Ascending aorta (tissue), 2 donors: ENCODE measurements at places on chromosomes 3 and 15.
A peak's percentile ranks its signal among the peaks of the same experiment; 100 is the strongest.

DNA sequence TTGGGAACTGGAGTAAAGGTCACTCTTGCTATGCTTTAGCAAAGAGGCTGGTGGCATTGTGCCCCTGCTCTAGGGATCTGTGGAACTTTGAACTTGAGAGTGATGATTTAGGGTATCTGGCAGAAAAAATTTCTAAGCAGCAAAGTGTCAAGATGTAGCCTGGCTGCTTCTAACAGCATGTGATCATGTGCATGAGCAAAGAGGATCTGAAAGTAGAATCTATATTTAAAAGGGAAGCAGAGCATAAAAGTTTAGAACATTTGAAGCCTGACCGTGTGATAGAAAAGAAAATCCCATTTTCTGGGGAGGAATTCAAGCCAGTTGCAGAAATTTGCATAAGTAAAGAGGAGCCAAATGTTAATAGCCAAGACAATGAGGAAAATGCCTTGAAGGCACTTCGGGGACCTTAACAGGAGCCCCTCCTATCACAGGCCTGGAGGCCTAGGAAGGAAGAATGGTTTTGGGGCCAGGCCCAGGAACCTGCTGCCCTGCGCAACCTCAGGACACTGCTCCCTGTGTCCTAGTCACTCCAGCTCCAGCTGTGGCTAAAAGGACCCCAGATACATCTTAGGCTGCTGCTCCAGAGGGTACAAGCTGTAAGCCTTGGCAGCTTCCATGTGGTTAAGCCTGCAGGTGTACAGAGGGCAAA is 212.2 kb upstream of the LINGO1 start:
- no peak for DNase-seq
- no peak overlapping the region for H3K4me3 ChIP-seq
- H3K27ac ChIP-seq: no peak overlapping the region

- no peaks in the 10 kb centered on the region for H3K27me3 ChIP-seq
- no peak for DNase-seq
- H3K36me3 ChIP-seq: no peaks in the 10 kb centered on the region
- H3K4me1 ChIP-seq: peaks cover 2% of the 10 kb centered on the region
- H3K4me3 ChIP-seq: no peak overlapping the region
These were observed 80.2 kb downstream of the ABI3BP start for GRCh38 chr3:100912976-100913545.

GRCh38 chr3:170502297-170502696 is 83.6 kb downstream of the SLC7A14 start:
- H3K27me3 ChIP-seq: no peaks in the 10 kb centered on the region
- DNase-seq: no peak
- H3K4me3 ChIP-seq: no peak overlapping the region
- no peak overlapping the region for H3K27ac ChIP-seq
- H3K36me3 ChIP-seq: no peaks in the 10 kb centered on the region

DNA sequence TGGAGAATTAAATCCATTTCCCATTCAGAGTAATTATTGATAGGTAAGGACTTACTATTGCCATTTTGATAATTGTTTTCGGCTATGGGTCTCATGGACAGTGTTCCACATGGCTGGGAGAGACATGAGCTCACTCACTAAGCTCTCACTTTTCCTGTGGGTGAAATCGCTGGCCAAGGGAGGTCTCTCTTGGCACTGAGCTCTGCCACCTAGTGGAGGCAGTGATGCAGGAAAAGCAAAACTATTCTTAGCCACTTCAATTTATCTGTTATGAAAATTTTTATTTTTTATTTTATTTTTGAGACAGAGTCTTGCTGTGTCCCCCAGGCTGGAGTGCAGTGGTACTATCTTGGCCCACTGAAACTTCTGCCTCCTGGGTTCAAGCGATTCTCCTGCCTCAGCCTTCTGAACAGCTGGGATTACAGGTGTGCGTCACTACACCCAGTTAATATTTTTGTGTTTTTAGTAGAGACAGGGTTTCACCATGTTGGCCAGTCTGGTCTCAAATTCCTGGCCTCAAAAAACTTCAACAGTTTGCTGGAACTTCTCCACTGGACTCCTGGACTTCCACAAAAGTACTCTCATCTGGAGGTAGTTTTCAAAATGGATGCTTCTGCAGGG is 4.7 kb upstream of the RNF13 start:
- H3K4me1 ChIP-seq: peaks cover 8% of the 10 kb centered on the region
- no peaks in the 10 kb centered on the region for H3K36me3 ChIP-seq
- H3K27ac ChIP-seq: no peak overlapping the region
- DNase-seq: peak; percentile 19

DNA sequence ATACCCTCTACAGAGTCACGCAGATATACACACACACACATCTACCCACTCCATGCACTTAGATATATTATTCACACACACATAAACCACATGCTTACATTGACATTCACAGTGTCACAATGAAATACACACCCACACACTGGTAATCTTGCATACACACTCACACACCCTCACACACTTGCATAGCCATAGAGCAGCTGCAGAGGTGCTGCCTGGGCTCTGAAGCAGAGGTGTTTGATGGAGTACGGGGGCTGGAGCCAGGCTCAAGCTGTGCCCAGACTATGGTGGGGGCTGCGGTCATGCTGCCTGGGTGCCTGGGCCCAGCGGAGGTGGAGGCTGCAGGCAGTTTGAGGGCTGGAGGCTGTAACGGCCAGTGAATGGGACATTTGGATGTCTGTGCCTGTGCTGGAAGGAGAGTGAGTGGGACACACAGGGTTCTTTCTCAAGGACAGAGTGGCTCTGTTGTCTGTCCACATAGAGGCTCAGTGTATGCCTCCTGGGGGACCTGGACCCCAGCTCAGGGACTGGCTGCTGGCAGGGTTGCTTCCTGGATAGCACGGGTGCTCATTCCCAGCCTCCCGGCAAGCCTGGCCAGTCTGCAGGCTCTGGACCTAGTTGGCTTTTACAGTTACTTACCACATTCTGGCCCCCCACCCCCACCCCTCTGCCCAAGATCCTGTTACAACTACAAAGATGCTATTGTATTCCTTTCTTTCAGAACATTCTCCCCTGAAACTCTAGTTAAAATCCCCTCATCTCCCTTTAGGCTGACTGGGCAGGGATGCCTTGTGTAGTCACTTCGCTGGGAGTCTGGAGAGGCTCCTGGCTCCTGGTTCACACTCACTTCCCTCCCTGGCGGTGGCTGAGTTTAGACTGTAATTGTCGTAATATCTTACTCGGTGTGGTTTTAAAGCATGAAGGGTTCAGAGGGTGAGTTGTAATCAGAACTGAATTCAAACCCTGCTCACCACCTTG is 12.5 kb downstream of the GASK1A start:
- H3K4me3 ChIP-seq: no peak overlapping the region
- no peak overlapping the region for H3K27ac ChIP-seq
- no peaks in the 10 kb centered on the region for H3K27me3 ChIP-seq

- H3K27me3 ChIP-seq: no peaks in the 10 kb centered on the region
- H3K4me3 ChIP-seq: no peak overlapping the region
- H3K27ac ChIP-seq: no peak overlapping the region
- no peaks in the 10 kb centered on the region for H3K4me1 ChIP-seq
- DNase-seq: no peak
- H3K36me3 ChIP-seq: no peaks in the 10 kb centered on the region
These were observed 8.2 kb upstream of the VGLL4 start for GRCh38 chr3:11651900-11652299.

- H3K36me3 ChIP-seq: peaks cover 12% of the 10 kb centered on the region
- DNase-seq: no peak
- peaks cover 25% of the 10 kb centered on the region for H3K4me1 ChIP-seq
- peak overlapping the region; percentile 95 for H3K27ac ChIP-seq
These were observed 1.1 kb downstream of the EIF4G1 start for GRCh38 chr3:184315543-184315867.

DNA sequence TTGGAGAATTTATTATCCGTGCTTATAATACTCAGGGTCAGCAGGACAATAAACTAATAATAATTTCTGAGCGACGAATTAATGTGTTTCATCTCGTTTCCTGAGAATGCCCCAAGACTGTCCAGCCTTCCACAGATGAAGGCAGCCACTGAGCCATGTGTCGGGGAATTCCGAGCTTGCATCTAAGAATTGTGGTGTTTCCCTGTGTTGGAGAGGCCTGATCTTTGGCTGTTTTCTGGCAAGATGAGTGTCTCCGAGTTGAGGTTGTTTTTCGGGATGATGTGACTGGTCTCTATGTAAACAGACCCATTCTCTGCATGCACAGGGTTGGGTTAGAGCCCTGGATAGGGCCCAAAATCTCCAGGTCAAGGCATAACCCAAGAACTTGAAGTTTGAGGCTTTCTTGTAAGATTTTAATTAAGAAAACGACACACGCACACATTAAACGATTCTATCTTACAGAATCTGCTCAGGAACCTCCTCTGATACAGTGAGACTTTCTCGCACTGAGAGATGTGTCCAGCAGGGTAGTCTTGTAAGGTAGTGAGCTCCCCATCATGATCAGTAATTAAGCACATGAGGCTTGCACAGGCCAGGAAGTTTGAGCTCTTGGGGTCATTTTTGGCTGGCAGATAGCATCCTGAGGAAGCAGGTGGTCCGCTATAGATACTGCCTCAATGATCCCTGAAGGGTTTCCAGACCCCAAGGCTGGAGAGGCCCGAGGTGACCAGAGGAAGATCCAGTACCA is 14.4 kb downstream of the FGD5 start:
- H3K27ac ChIP-seq: no peak overlapping the region
- H3K27me3 ChIP-seq: no peaks in the 10 kb centered on the region
- no peaks in the 10 kb centered on the region for H3K36me3 ChIP-seq
- H3K4me1 ChIP-seq: no peaks in the 10 kb centered on the region
- H3K4me3 ChIP-seq: no peak overlapping the region
- no peak for DNase-seq

GRCh38 chr15:20645956-20646355 is 104.4 kb upstream of the GOLGA6L6 start:
- DNase-seq: peak; percentile 54
- H3K27me3 ChIP-seq: no peaks in the 10 kb centered on the region
- no peaks in the 10 kb centered on the region for H3K4me1 ChIP-seq
- H3K4me3 ChIP-seq: no peak overlapping the region
- H3K36me3 ChIP-seq: no peaks in the 10 kb centered on the region
- H3K27ac ChIP-seq: no peak overlapping the region

- peak; percentile 73 for DNase-seq
- peaks cover 34% of the 10 kb centered on the region for H3K4me1 ChIP-seq
- no peak overlapping the region for H3K4me3 ChIP-seq
- H3K27ac ChIP-seq: peak overlapping the region; percentile 87
- H3K27me3 ChIP-seq: no peaks in the 10 kb centered on the region
These were observed 27.7 kb downstream of the CRTC3 start for GRCh38 chr15:90557186-90558084.

- H3K36me3 ChIP-seq: no peaks in the 10 kb centered on the region
- no peak overlapping the region for H3K4me3 ChIP-seq
- no peaks in the 10 kb centered on the region for H3K4me1 ChIP-seq
- H3K27me3 ChIP-seq: no peaks in the 10 kb centered on the region
- peak overlapping the region; percentile 74 for H3K27ac ChIP-seq
These were observed 34.1 kb downstream of the ZNF710 start for GRCh38 chr15:90035095-90035839.

DNA sequence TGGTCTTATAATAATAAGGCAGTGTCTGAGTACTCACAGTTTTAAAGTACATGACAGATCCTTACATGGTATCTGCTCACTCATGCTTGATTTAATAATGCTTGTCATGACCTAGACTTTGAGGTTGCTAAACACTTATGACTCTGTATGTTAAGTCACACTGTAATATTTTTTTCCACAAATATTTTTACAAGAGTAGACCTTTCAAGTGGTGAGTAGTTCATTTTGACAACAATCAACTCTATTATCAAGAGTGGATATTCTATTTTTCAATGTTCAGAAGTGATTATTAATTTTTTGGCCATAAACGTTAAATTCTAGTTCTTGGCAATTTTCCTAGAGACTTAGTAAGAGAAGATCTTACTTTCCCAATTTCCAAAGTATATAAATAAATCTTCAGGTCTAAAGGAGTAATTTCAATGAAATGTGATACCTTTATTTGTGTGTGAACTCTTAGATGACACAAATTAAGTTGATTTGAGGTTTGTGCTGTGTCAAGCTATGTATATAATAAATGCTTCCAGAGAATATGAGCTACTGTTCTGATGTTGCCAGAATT is 104.5 kb downstream of the NLGN1 start:
- H3K4me3 ChIP-seq: no peak overlapping the region
- no peaks in the 10 kb centered on the region for H3K4me1 ChIP-seq
- DNase-seq: no peak
- H3K27ac ChIP-seq: no peak overlapping the region
- H3K36me3 ChIP-seq: no peaks in the 10 kb centered on the region

GRCh38 chr3:141426404-141427034 is 58.2 kb downstream of the ZBTB38 start:
- H3K4me3 ChIP-seq: no peak overlapping the region
- no peaks in the 10 kb centered on the region for H3K27me3 ChIP-seq
- H3K4me1 ChIP-seq: peaks cover 12% of the 10 kb centered on the region
- peaks cover 13% of the 10 kb centered on the region for H3K36me3 ChIP-seq

GRCh38 chr15:66698318-66698961 is 3.6 kb upstream of the SMAD6 start:
- H3K36me3 ChIP-seq: no peaks in the 10 kb centered on the region
- peak overlapping the region; percentile 24 for H3K27ac ChIP-seq
- no peaks in the 10 kb centered on the region for H3K4me1 ChIP-seq
- H3K4me3 ChIP-seq: no peak overlapping the region
- DNase-seq: no peak

DNA sequence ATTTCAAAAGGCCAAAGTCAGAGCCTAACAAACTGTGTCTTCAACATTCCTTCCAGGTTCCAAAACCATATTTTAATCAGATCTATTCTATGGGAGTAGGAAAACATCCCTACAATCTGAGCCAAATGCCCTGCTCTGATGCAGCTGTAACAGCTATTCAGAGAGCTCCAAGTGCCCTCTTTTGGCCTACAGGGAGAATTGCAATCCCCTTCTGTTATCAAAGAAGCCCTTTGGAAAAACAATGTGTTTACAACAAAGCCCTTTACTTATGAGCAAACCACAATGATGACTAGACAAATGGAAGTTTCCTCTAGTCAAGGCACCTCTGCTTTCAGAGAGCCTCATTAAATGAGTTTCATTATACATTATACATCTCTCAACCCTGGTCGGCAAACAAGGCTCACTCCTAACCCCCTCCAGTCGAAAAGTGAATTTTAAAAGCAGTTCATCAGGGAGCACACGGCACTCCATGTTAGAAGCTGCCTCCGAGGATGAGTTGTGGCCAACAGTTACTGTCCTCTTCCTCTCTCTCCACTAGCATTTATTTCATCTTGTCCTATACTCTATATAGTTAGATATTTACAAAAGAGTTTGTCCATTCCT is 42.6 kb upstream of the TMCO5A start:
- no peak overlapping the region for H3K4me3 ChIP-seq
- H3K27ac ChIP-seq: no peak overlapping the region
- no peak for DNase-seq
- H3K36me3 ChIP-seq: no peaks in the 10 kb centered on the region
- no peaks in the 10 kb centered on the region for H3K27me3 ChIP-seq
- no peaks in the 10 kb centered on the region for H3K4me1 ChIP-seq

DNA sequence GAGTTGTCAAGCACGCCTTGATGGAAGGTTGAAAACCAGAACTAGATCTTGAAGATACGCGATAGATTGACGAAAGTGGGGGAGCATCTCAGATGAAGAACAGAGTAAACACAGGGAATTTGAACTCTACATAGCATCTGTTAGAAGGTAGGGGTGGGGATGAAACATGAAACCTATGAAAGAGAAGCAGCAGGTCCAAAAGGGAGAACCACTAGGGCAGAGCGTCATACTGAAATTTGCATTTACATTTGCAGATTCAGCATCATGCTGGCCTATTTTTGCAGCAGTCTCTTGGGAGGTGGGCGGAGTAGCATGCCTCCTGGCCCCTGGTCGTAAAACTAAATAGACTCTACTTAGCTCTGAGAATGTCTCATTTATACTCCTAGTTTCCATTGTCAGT is 46.1 kb upstream of the RASGRP1 start:
- no peaks in the 10 kb centered on the region for H3K27me3 ChIP-seq
- no peak overlapping the region for H3K4me3 ChIP-seq
- no peak overlapping the region for H3K27ac ChIP-seq
- no peak for DNase-seq
